ENCODE measurements at places on chromosomes 2 and 18. TPM values are rescaled to one million over a fixed set of nuclear protein-coding genes. Genes with fewer than 3 reads are reported as not detected.

TRIB2 gene
- 32.2 TPM for total RNA-seq

AKAIN1 gene
- total RNA-seq, result not detected

DNAJC5G gene
- total RNA-seq, result 1.3 TPM

ESCO1 gene
- total RNA-seq, result 11.2 TPM

FBXO15 gene
- total RNA-seq, result 0.57 TPM

BCL2 gene
- 4.6 TPM for total RNA-seq

KCNJ13 gene
- not detected for total RNA-seq

CNDP1 gene
- total RNA-seq, result not detected

FAM124B gene
- 0.44 TPM for total RNA-seq

CDKL4 gene
- 0.91 TPM for total RNA-seq

KRTCAP3 gene
- total RNA-seq, result 0.82 TPM

All from right cardiac atrium (tissue), 5 donors.